ENCODE measurements at places on chromosomes 1 and 21.

DNA sequence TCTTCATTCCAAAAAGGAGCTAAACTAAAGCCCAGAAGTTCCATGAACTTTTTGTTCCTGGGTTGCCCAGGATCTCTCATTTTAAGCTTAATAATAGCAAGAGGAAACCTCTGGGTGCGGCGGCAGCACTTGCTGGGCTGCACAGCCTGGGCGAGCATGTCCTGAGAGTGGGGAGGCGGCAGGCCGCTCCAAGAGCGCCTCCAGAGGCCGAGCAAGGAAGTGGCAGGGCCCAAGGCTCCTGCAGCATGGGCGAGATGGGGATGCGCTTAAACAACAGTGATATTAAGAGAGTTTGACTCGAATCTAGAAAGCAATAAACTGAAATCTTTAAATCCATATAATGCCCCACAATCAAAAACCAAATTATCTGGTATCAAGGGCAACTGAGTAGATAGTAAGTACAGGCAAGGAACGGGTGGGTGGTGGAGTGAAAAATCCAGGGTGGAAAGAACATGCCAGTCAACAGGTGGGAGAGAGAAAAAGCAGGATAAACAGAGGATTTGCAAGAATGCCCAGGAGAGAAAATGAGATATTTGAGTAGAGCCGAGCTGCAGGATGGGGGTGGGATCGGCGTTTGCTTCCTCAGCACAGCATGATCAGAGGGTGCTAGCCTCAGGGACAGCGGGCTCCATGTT is 14.1 kb upstream of the TNR start:
- DNase-seq, result no peak

DNA sequence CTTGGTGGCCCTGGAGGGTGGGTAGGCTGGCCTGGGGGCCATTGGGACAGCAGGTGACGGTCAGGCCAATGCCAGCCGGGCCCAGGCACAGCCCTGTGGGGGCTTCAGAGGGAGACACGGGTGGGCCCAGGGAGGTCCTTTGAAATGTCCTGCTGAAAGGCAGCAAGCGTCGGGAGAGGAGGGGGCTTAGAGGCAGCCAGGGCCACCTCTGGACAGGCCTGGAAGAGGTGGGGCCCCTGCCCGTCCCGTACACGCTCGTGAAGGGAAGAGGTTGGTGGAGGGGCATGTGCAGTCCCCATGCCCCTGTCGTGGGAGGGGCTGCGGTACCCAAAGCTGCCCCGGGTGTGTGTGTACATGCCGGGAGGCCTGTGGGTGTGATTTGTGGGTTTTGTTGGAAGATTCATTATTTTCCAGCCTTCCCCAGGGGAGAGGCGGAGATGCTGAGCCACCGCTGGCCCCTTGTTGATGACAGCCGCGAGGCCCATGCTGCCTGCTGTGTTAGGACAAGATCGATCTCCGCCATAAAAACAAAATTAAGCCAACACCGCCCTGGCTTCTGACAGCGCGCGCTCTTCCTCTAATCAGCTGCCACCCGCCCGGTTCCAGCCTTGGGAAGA is 3.4 kb upstream of the PLCH2 start:
- DNase-seq, result no peak

DNA sequence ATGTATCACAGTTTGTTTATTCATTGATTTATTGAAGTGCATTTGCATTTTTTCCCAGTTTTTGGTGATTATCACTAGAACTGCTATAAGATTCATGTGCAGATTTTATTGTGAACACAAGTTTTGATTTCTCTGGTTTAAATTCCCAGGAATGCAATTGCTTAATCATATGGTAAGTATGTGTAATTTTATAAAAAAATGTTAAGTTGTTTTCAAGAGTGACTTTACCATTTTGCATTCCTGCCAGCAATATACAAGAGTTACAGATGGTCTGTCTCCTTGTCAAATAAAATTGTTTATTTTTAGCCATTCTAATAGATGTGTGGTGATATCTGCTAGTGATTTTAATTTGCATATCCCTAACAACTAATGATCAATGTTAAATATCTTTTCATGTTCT is 127.3 kb upstream of the APP start:
- no peak for DNase-seq

- DNase-seq, result no peak
Observed at GRCh38 chr1:208223136-208223535, 21.0 kb downstream of the PLXNA2 start.

DNA sequence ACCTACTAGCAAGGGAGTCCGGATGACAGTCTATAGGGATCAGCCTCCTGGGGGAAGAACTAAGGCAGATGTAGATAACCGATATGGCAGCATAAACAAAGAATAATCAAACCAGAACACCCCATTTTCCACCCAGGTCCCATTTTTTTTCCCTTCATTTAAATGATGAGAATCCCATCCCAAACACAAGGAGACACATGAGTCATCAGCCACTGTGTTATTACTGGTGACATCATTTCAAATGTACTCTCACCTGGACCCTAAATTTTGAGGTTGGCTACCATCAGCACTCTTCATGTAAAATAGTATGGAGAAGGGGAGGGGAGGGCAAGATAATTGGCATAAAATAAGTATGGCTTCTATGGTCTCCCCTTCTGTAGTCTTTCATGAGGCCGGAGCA is 108.9 kb upstream of the GUCA2B start:
- no peak for DNase-seq

DNA sequence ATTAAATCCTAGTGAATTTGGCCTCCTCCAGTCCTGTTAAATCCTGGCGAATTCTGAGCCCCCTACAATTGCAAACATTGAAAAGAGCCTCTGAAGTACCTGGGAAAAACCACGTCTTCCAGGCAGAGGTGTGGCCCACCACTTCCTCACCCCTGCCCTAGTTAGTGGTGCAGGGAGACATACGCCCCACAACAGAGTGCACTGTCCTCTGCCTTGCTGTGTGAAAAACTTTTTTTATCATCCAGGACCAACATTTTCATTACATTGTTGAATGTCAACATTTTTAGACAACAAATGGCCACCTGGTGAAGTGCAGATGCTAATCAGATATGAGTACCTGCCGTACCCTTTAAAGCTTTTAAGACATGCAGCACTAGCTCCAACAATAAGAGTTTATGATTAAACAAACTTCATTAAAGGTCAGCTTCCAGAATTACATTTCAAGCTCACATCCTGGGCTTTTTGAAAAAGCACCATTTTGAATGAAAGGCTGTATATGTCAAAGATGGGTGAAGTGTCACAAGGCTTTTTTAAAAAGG is 13.6 kb upstream of the TMPRSS2 start:
- DNase-seq, result no peak

- no peak for DNase-seq
Observed at GRCh38 chr1:14340002-14340785, 258.3 kb upstream of the KAZN start.

- no peak for DNase-seq
Observed at GRCh38 chr1:76293831-76294230, 219.3 kb downstream of the ST6GALNAC3 start.

DNA sequence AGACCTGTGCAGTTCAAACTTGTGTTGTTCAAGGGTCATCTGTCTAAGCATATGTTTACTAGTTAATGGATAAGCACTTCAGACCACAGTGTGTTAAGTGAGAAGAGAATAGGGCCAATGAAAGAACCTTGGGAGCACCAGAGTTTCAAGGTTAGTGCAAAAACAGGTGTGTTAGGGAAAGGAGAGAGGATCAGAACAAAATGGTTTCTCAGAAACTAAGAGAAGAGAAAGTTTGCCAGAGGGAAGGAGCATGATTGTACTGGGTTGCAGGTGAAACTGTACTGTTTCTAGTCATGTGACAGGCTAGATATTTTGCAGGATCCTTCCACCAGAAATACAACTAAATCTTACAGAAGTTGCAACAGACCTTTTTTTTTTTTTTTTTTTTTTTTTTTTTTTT is 23.3 kb downstream of the RPRD2 start:
- DNase-seq, result no peak

GRCh38 chr1:177306981-177307380 is 136.2 kb downstream of the BRINP2 start:
- DNase-seq, result no peak

GRCh38 chr1:172180501-172181285 is 239.8 kb upstream of the C1orf105 start:
- no peak for DNase-seq

- no peak for DNase-seq
Observed at GRCh38 chr1:204736836-204737235, 51.3 kb upstream of the LRRN2 start.

DNA sequence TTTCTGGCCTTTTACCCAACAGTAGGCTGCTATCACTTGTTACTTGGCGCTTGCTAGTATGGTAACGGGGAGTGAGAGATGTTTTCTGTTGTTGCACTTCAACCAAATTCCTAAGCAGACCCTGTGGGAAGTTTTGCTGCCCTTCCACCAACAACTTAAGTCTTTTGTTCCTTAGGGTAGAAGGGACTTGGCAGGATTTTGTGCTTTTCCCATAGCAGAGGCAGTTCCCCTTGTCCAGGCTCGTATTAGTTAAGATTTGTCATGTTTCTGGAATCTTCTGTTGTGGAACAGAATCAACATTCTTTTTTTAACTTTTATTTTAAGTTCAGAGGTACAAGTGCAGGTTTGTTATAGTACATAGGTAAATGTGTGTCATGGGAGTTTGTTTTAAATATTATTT is 73.2 kb upstream of the SGIP1 start:
- DNase-seq, result no peak

DNA sequence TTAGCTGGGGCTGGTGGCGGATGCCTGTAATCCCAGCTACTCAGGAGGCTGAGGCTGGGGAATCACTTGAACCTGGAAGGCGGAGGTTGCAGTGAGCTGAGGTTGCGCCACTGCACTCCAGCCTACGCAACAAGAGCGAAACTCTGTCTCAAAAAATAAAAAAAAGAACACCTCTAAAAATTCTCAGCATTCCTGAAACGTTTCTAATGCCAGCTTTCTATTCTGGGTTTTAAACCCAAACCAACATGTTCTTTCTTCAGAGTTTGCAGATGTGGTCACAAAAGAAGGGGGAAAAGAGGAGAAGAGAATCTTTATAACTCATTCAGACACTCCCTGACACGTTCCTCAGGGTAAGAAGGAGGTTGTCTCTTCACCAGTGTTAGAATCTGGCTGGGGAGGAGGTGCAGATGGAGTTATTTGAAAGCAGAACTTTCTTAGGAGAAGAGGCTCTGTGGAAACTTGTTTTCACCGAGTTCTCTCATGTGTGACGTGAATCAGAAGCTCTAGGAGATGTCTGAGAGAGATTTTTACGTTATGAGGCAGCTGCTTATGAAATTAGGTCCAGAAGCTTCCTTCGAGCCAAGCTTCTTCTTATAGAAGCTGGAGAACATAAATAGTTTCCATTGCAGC is 17.8 kb upstream of the CNR2 start:
- DNase-seq, result no peak

DNA sequence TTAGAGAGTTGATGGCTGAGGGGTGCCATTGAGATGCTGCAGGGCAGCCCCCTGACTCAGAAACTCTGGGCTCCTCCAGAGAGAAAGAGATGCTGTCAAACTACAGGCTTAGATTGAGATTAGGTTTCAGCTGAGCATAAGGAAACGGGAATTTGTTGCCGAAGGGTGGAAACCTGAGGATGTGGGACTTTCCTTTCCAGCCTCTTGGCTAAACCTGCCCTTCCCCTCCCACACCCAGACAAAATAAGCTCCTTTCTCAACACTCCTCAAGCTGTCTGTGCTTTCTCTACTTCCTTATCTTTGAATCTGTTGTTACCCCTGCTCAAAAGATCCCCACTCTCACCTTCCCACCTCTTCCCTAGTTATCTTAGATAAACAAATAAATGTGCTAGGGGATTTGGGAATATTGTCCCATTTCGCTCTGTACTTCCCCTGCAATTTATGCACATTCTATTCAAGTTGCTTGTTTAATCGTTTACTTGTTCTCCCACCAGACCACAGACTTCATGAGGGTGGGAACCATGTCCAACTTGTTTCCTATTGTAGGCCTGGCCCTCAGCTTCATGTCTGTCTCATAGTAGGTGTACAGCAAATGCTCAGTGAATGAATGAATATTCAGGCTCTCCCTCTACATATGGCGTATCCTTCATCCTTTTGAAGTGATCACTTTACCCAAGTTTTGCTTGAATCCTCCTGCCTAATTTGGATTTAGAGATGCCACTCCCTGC is 30.6 kb upstream of the MARK1 start:
- no peak for DNase-seq

- no peak for DNase-seq
Observed at GRCh38 chr1:238005116-238005515, 114.4 kb upstream of the ZP4 start.

GRCh38 chr1:239939602-239940001 is 152.1 kb upstream of the FMN2 start:
- DNase-seq, result no peak

GRCh38 chr21:22791986-22792560 is 1793.9 kb downstream of the NCAM2 start:
- peak; percentile 36 for DNase-seq

GRCh38 chr1:160726498-160727315 is 12.3 kb upstream of the SLAMF7 start:
- DNase-seq, result peak; percentile 26

GRCh38 chr1:211525101-211525676 is 33.2 kb upstream of the RD3 start:
- DNase-seq, result no peak

DNA sequence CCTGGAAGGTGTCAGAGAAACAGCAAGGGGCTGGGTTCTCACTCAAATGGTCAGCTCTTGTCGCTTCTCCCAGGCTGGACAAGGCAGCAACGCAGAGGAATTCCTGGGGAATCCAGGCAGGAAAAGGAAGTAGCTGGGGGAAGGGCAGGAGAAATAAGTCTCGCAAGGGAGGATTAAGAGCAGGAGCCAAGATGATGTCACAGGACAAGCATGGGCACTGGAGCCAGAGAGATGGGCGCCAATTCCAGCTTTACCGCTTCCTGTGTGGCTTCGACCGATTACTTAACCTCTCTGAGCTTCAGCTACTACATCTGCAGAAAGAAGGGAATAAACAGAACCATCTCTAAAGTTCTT is 70.5 kb downstream of the SSBP3 start:
- no peak for DNase-seq

DNA sequence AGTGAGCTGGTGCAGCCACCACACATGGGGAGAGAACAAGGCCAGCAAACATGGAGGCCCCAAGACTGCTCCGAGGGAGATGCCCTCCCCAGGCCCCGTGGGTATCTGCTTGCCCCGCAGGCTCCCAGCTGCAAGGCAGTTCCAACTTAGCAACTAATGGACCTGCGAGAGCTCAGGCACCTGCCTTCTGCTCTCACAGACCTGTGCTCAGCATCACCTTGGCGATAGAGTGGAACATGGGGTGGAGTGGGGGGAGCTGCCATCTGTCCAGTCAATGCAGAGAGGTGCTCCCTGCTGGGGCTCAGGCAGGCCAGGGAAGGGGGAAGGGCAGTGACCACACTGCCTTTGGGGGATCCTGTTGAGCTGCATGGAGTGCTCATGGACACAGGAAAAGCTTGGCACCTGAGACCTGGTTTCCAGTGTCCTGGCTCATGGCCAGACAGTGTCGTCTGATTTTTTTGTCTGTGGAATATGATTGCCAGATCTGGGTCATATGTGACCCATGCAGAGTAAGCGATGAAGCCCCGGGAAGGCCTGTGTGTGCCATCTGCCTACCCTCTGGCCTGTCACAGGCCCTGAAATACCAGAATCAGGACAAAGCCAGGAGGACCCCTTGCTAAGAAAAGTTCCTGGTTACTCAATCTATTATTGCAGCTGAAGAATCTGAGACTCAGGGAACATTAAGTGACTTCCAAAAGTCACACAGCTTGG is 39.9 kb upstream of the TENT5C start:
- DNase-seq, result peak; percentile 35

Data from NCI-H1092 (cell line).